Sigmoid colon (tissue), 7 donors: ENCODE measurements at places on chromosomes 13 and 19. TPM values are rescaled to one million over a fixed set of nuclear protein-coding genes. Genes with fewer than 3 reads are reported as not detected.

CALR3 gene
- total RNA-seq: not detected

GRCh38 chr13:82010780-82011179, 1669.9 kb upstream of the SPRY2 start:
- DNase-seq: no peak
- no peak overlapping the region for H3K4me3 ChIP-seq
- H3K27ac ChIP-seq: no peak overlapping the region
- no peaks in the 10 kb centered on the region for H3K4me1 ChIP-seq

DNA sequence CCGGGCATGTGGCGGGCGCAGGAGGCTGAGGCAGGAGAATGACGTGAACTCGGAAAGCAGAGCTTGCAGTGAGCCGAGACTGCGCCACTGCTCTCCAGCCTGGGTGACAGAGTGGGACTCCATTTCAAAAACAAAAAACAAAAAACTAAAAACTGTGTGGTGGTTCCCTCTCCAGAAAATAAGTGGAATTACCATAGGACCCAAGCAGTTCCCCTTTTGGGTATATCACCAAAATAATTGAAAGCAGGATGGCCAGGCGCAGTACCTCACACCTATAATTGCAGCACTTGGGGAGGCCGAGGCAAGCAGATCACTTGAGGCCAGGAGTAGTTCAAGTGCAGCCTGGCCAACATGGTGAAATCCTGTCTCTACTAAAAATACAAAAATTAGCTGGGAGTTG, 15.7 kb upstream of the LDLR start:
- H3K4me3 ChIP-seq: no peak overlapping the region
- H3K27ac ChIP-seq: no peak overlapping the region
- no peaks in the 10 kb centered on the region for H3K4me1 ChIP-seq
- no peaks in the 10 kb centered on the region for H3K27me3 ChIP-seq

LIM2 gene
- total RNA-seq: not detected

GRCh38 chr13:21872795-21873194, 201.9 kb downstream of the FGF9 start:
- H3K4me1 ChIP-seq: no peaks in the 10 kb centered on the region
- no peak overlapping the region for H3K4me3 ChIP-seq
- no peaks in the 10 kb centered on the region for H3K36me3 ChIP-seq
- no peak for DNase-seq
- no peaks in the 10 kb centered on the region for H3K27me3 ChIP-seq

DNA sequence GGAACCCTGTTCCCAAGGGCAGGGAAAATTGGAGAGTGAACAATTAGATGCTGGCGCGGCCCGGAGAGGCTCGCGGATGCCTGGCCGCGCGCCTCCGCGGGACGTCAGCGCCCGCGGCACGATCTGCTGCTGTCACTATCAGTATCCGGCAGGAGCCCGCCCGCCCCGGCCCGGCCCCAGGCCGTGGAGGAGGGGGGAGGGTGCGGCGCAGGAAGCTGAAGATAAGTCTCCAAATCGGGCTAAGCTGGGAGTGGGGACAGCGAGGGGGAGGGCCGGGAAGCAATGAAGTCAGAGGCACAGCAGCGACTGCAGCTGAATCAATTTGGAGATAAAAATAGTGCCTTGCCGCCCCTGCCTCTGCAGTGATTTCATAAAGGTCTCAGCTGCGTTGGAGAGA, 441.5 kb upstream of the KLF12 start:
- no peaks in the 10 kb centered on the region for H3K4me1 ChIP-seq
- no peaks in the 10 kb centered on the region for H3K36me3 ChIP-seq
- H3K27ac ChIP-seq: no peak overlapping the region
- DNase-seq: peak; percentile 73

DMKN gene
- total RNA-seq: 6.1 TPM

GRCh38 chr19:15935167-15935702, 906 bp upstream of the CYP4F11 start:
- no peak overlapping the region for H3K27ac ChIP-seq
- no peak for DNase-seq
- no peak overlapping the region for H3K4me3 ChIP-seq

LTBP4 gene
- 151 TPM for total RNA-seq

SIGLEC11 gene
- 2.1 TPM for total RNA-seq

- no peaks in the 10 kb centered on the region for H3K27me3 ChIP-seq
- no peak overlapping the region for H3K4me3 ChIP-seq
Observed at GRCh38 chr13:45454204-45454603, 10.5 kb upstream of the COG3 start.

PSPN gene
- total RNA-seq: 5.8 TPM

- no peak overlapping the region for H3K4me3 ChIP-seq
- no peaks in the 10 kb centered on the region for H3K4me1 ChIP-seq
- no peak overlapping the region for H3K27ac ChIP-seq
- H3K36me3 ChIP-seq: no peaks in the 10 kb centered on the region
Observed at GRCh38 chr19:17807731-17808316, 12.9 kb downstream of the B3GNT3 start.

DNA sequence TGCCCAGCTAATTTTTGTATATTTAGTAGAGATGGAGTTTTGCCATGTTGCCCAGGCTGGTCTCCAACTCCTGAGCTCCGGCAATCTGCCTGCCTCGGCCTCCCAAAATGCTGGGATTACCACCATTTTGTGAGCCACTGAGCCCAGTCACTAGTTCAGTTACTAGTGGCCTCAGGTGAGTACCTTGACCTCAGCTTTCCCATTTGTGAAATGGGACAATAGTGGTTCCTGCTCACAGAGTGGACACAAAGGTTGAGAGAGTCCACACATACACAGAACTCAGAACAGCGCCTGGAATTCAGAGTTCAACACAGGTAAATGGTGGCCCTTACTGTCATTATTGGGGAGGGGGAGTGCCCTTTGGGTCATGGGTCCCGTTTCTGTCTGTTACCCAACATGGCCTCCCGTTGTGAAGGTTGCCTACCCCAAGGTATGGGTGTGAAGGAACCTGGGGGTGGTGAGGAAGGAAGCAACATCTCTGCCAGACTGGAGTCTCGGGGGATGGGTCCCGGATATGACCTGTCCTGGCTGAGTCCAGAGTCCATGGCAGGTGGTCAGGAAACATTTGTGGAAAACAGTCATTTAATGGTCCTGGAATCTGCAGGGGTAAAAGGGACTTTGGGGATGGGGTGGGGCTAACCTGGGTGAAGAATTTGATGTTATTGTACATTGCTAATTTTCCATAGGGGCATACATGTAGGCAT, 11.7 kb upstream of the IRGC start:
- H3K36me3 ChIP-seq: no peaks in the 10 kb centered on the region
- H3K27me3 ChIP-seq: peaks cover 12% of the 10 kb centered on the region
- no peak for DNase-seq
- H3K4me3 ChIP-seq: no peak overlapping the region

DNA sequence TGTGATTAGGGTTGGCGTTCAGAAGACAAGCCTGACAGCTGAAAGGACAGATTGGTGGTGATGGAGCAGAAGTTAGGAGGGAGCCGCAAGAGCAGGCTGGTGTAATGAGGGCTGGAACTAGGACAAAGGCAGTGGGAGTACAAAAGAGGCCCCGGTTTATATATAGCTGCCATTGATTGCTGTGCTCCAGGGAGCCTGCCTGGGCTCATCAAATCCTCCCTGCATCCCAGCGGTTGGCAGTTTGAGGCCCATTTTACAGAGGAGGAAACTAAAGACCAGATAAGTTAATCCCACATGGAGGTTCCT, 123.7 kb downstream of the CACNA1A start:
- no peaks in the 10 kb centered on the region for H3K27me3 ChIP-seq
- H3K36me3 ChIP-seq: no peaks in the 10 kb centered on the region
- H3K4me1 ChIP-seq: no peaks in the 10 kb centered on the region
- no peak for DNase-seq
- no peak overlapping the region for H3K27ac ChIP-seq

- H3K27me3 ChIP-seq: no peaks in the 10 kb centered on the region
- no peaks in the 10 kb centered on the region for H3K36me3 ChIP-seq
- no peak overlapping the region for H3K27ac ChIP-seq
- H3K4me3 ChIP-seq: no peak overlapping the region
Observed at GRCh38 chr19:44608391-44608821, 5.0 kb upstream of the IGSF23 start.

- H3K4me1 ChIP-seq: no peaks in the 10 kb centered on the region
- no peak overlapping the region for H3K4me3 ChIP-seq
- no peak for DNase-seq
- H3K36me3 ChIP-seq: no peaks in the 10 kb centered on the region
Observed at GRCh38 chr13:52862358-52863206, 14.1 kb upstream of the PCDH8 start.

APOC4 gene
- not detected for total RNA-seq

IGFL2 gene
- total RNA-seq: 1.8 TPM

- H3K36me3 ChIP-seq: no peaks in the 10 kb centered on the region
- peak; percentile 81 for DNase-seq
- H3K27ac ChIP-seq: peak overlapping the region; percentile 46
- H3K27me3 ChIP-seq: no peaks in the 10 kb centered on the region
- H3K4me3 ChIP-seq: peak overlapping the region; percentile 16
Observed at GRCh38 chr13:45194081-45194939, 6.5 kb downstream of the KCTD4 start.

DNA sequence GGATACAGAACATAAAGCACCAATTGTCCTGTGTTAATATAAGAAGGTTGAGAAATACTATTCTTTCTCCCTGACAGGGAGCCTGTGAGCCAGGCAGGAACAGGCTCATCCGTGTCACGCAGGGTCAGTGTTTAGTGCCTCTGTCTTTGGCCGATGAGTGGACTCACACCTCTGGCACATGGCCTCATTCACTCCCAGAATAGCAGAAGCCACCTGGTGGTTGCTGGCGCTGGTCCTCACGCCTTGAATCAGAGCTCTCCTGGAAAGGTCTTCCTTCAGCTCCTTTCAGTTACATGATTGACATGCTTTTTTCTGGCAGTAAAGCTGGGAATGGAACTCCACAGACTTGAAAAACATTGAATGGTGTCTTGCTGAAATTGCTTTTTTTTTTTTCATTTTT, 28.1 kb upstream of the SIAH3 start:
- H3K4me1 ChIP-seq: no peaks in the 10 kb centered on the region
- no peaks in the 10 kb centered on the region for H3K27me3 ChIP-seq
- no peaks in the 10 kb centered on the region for H3K36me3 ChIP-seq
- DNase-seq: no peak
- H3K27ac ChIP-seq: no peak overlapping the region

ZFP36 gene
- 320 TPM for total RNA-seq

PLIN4 gene
- total RNA-seq: 41.3 TPM

- no peaks in the 10 kb centered on the region for H3K36me3 ChIP-seq
- no peaks in the 10 kb centered on the region for H3K4me1 ChIP-seq
- no peak overlapping the region for H3K4me3 ChIP-seq
- H3K27ac ChIP-seq: no peak overlapping the region
Observed at GRCh38 chr13:20222553-20222952, 9.6 kb downstream of the GJB6 start.

- peaks cover 7% of the 10 kb centered on the region for H3K4me1 ChIP-seq
- H3K27me3 ChIP-seq: no peaks in the 10 kb centered on the region
- no peak overlapping the region for H3K4me3 ChIP-seq
- DNase-seq: no peak
- H3K36me3 ChIP-seq: no peaks in the 10 kb centered on the region
Observed at GRCh38 chr19:8161135-8161646, 11.8 kb upstream of the FBN3 start.

MEX3D gene
- 16.1 TPM for total RNA-seq

OVOL3 gene
- not detected for total RNA-seq

DNA sequence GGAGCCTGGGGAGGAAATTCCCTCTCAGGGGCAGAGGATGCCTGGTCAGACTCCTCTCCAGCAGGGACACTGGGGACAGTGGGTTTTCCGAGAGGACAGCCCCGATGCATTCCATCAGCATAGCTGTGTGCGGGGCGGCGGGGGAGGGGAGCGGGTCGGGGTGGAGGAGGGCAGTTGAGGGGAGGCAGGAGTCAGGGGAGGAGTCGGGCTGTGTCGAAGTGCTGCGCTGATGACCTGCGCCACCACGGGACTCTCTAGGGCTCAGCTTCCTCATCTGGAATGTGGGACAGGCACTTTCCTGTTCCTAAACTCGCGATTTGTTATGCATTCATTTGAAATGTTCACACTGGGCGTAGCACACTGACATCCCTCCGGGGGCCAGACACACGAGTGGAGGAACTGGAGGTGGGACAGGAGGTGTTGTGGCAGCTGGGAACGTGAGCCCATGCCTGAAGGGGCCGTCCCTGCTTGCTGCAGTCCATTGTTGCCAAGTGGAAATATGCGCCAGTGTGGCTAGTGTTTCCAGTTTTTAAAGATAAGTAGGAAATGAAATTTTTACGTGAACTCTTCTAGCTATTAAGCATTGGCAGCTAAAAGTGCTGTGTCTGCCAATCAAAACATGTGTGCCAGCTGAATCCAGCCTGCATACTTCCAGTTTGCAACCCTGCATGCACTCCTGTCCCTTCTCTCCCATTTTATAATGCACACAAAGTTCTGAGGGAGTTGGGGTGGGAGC, 43.3 kb downstream of the FLT1 start:
- H3K36me3 ChIP-seq: no peaks in the 10 kb centered on the region
- no peaks in the 10 kb centered on the region for H3K4me1 ChIP-seq
- no peak overlapping the region for H3K27ac ChIP-seq
- no peaks in the 10 kb centered on the region for H3K27me3 ChIP-seq

DNA sequence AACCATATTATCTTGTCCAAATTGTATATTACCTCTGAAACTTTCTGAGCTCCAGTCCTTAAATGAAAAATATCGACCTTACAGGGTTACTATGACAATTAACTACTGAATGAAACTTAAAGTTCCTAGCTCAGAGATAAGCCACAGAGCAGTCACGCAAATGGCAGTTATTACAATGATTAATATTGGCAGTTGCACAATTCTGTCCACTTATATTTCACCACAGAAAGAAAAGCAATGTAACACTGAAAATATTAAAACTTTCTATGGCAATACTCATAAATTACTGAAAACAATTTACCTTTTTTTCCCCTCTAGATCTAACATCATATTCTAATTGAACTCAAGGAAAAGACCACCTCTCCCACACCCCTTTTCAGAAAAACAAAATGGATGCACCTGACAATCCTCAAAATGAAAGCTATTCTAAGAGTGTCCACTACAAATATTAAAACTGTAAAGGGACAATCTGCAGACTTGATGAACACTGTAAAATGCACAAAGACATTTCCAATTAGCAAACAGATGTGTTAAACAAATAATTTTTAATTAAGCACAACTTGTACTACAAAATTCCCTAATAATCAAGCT, 14.6 kb downstream of the LNX2 start:
- no peak overlapping the region for H3K4me3 ChIP-seq
- no peak overlapping the region for H3K27ac ChIP-seq
- H3K4me1 ChIP-seq: peaks cover 18% of the 10 kb centered on the region
- no peaks in the 10 kb centered on the region for H3K27me3 ChIP-seq
- DNase-seq: no peak
- H3K36me3 ChIP-seq: no peaks in the 10 kb centered on the region

RFPL4AL1 gene
- total RNA-seq: not detected

GRCh38 chr13:61261746-61262472, 153.7 kb downstream of the PCDH20 start:
- H3K27ac ChIP-seq: no peak overlapping the region
- H3K27me3 ChIP-seq: no peaks in the 10 kb centered on the region
- H3K36me3 ChIP-seq: no peaks in the 10 kb centered on the region
- no peak for DNase-seq
- no peaks in the 10 kb centered on the region for H3K4me1 ChIP-seq

GRCh38 chr13:36067746-36068381, 63.3 kb downstream of the DCLK1 start:
- H3K4me3 ChIP-seq: no peak overlapping the region
- H3K27ac ChIP-seq: peak overlapping the region; percentile 23
- peaks cover 13% of the 10 kb centered on the region for H3K4me1 ChIP-seq
- no peaks in the 10 kb centered on the region for H3K27me3 ChIP-seq
- no peaks in the 10 kb centered on the region for H3K36me3 ChIP-seq
